ENCODE measurements at places on chromosomes 12 and 14.

GRCh38 chr12:28874758-28875157 lies 274.3 kb upstream of the FAR2 start:
- no peak for DNase-seq

DNA sequence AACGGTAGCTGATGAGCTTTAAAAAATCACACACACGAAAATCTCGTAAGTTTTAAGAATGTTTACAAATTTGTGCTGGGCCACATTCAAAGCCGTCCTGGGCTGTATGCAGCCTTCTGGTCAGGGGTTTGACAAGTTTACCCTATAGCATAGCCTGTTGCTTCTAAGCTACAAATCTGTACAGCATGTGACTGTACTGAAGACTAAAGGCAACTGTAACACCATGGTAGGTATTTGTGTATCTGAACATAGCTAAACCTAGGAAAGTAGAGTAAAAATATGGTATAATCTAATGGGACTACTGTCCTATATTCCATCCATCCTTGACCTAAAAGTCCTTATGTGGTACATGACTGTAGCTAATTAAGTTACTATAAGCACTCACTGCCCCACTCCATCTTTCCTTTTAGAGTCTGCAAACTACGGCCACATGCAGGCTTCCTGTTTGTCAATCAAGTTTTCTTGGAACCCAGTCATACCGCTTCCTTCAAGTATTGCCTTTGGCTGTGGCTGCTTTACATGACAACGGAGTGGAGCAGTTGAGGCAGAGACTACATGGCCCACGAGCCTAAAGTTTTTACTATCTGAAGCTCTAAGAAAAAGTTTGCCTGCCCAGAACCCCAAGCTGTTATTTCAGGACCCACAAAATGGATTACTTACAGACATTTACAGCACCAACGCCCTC lies 18.5 kb downstream of the KRT7 start:
- no peak for DNase-seq

GRCh38 chr12:123165537-123165936 lies 14.6 kb upstream of the PITPNM2 start:
- DNase-seq = no peak

DNA sequence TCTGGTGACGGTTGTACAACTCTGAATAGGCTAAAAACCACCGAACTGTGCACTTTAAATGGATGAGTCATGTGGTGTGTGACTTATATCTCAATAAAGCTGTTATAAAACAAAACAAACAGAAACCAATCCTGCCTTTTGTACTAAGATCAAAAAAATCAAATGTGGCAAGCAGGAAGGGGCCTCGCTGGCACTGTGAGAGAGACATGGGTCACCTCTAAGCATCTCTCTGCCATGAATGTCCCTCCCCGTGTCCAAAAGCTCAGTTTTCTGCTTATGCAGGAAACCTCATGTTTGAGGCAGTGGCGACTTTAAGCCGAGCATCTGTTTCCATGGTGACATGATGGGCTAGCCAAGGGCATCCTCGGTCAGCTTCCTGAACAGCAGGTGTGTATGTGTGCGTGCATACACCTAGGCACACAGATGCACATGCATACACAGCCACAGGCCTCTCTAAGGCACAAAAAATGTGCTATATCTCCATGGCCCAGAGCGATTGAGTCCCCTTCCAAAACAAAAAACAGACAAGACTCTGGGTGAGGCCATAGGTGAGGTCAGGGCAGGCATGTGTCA lies 44.4 kb downstream of the ARL6IP4 start:
- DNase-seq = peak; percentile 55

DNA sequence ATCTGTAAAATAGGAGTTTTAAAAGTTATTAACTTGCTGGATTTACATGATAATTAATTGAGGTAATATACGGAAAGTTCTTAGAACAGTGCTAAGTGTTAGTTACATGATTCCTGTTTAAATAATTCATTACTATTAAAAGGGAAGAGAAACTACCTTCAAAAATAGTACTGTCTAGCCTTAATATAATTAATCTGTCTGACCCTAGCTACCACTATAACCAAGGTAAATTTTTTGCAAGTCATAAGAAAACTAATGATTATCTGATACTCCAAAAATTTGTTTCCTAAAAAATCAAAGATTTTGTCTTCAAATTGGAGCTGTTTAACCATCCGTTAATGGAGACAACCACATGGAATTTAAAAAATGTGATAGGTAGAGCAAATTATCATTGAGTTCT lies 294.3 kb upstream of the FBXO33 start:
- no peak for DNase-seq

GRCh38 chr12:120536064-120536791 lies 2.1 kb downstream of the RNF10 start:
- no peak for DNase-seq

DNA sequence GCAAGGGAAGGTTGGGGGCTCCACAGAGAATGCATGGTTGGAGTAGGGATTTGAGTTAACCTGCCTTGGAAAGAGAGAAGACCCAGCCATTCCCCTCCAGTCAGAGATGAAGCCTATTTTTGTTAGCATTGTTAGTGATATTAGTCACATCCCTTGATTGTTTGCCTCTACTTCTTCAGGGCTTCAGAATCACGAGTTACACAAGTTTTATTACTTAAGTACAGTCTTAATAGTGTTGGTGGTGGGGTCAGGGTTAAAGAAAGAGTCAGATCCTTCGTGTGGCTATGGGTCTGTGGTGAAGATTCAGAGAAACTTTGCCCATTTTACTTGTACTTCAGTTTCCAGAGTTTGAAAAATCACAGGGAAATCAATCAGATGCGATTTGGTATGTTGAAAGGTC lies 363.1 kb downstream of the LRIG3 start:
- peak; percentile 83 for DNase-seq
